ENCODE measurements at places on chromosomes 1 and 21. TPM values are rescaled to one million over a fixed set of nuclear protein-coding genes. Genes with fewer than 3 reads are reported as not detected.

DNA sequence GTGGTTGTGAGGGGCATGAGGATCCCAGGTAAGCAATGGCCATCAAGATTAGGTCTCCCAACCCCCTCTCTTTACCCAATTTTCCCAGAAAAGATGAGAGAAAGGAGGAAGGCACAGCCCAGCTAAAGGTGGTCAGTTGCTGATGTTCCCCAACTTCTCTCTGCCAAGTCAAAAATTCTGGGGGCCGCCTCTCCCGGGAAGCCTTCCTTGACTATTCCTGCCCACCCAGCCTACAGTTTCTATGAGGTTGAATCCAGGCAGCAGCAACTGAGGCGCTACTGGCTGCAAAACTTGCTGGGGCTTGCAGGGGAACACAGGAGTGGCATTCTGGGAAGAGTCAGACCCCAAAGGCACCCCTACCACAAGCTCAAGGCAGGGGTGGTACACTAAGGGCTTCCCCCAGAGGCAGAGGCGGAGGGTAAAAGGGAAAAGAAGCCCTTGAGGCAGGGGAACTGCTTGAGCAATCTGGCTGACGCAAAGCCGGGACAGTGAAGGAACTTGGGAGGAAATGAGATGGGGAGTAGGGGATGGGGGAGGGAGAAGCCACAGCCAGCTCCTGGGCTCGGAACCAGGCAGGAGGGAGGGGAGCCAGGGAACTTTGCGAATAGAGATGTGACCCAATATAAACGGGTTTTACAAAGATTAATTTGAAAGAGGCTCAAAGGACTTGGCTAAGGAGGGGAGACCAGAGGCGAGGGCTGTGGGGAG, 31.2 kb downstream of the SDC3 start:
- H3K4me1 ChIP-seq = no peaks in the 10 kb centered on the region
- H3K4me3 ChIP-seq = no peak overlapping the region
- H3K27me3 ChIP-seq = no peaks in the 10 kb centered on the region
- H3K27ac ChIP-seq = no peak overlapping the region

The TNFSF4 gene
- 0.64 TPM for polyA plus RNA-seq

GRCh38 chr1:62539028-62539447, 58.3 kb upstream of the ANGPTL3 start:
- no peak for DNase-seq
- no peaks in the 10 kb centered on the region for H3K36me3 ChIP-seq
- no peak overlapping the region for H3K4me3 ChIP-seq
- no peaks in the 10 kb centered on the region for H3K4me1 ChIP-seq
- H3K27ac ChIP-seq = no peak overlapping the region

GRCh38 chr1:198316546-198317100, 159.8 kb downstream of the NEK7 start:
- no peak for DNase-seq
- no peak overlapping the region for H3K4me3 ChIP-seq
- H3K4me1 ChIP-seq = no peaks in the 10 kb centered on the region
- H3K27ac ChIP-seq = no peak overlapping the region
- no peaks in the 10 kb centered on the region for H3K27me3 ChIP-seq
- H3K36me3 ChIP-seq = peaks cover 3% of the 10 kb centered on the region

- DNase-seq = no peak
- H3K4me1 ChIP-seq = no peaks in the 10 kb centered on the region
- H3K4me3 ChIP-seq = no peak overlapping the region
- H3K27ac ChIP-seq = no peak overlapping the region
Observed at GRCh38 chr1:15460708-15461095, 4.2 kb downstream of the CELA2A start.

DNA sequence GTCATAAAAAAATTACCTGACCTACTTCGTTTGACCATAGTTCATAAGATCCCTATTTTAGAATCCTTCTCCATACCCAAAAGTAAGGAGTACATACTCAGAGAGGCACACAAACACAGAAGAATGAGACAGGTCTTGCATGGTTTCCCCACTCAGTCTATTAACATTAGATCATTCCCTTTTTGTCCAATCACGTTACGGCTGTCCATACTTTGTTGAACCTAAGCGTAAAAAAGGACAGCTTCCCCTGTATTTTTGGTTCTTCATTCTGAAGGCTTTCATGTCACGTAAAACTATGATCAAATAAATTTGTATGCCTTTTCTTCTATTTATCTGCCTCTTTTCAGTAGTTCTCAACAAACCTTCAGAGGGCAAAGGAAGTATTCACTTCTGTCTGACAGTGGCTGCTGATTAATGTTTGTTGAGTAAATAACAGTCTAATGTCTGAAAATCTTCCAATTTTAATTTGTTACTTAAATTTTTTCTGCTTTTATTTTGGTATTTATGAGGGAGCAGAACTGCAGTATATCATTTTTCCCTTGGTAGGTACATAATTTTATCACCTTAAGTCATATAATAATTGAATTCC, 16.4 kb downstream of the PKN2 start:
- no peak overlapping the region for H3K27ac ChIP-seq
- no peaks in the 10 kb centered on the region for H3K36me3 ChIP-seq
- no peak for DNase-seq
- no peak overlapping the region for H3K4me3 ChIP-seq

The FAM76A gene
- 9.2 TPM for polyA plus RNA-seq

The TINAGL1 gene
- not detected for polyA plus RNA-seq

The S100A5 gene
- polyA plus RNA-seq = 1.6 TPM

GRCh38 chr21:14541841-14542490, 4.1 kb downstream of the SAMSN1 start:
- peak overlapping the region; percentile 65 for H3K4me3 ChIP-seq
- H3K27ac ChIP-seq = peak overlapping the region; percentile 72
- H3K36me3 ChIP-seq = no peaks in the 10 kb centered on the region
- H3K27me3 ChIP-seq = no peaks in the 10 kb centered on the region
- peaks cover 20% of the 10 kb centered on the region for H3K4me1 ChIP-seq

The NES gene
- not detected for polyA plus RNA-seq

GRCh38 chr1:30758785-30759380, 1.3 kb upstream of the LAPTM5 start:
- no peak for DNase-seq
- H3K27me3 ChIP-seq = no peaks in the 10 kb centered on the region
- H3K27ac ChIP-seq = peak overlapping the region; percentile 96
- H3K4me3 ChIP-seq = peak overlapping the region; percentile 61
- no peaks in the 10 kb centered on the region for H3K36me3 ChIP-seq

Measured in CD8-positive, alpha-beta memory T cell (primary cell).